ENCODE measurements at places on chromosomes 11 and 22. TPM values are rescaled to one million over a fixed set of nuclear protein-coding genes. Genes with fewer than 3 reads are reported as not detected.

MYO18B gene
- 0.02 TPM for polyA plus RNA-seq

SLC5A4 gene
- polyA plus RNA-seq, result 0.30 TPM

KCNE3 gene
- polyA plus RNA-seq, result 19.8 TPM

KCNJ4 gene
- not detected for polyA plus RNA-seq

C11orf52 gene
- 20.4 TPM for polyA plus RNA-seq
